Skeletal muscle cell (primary cell): ENCODE measurements at places on chromosomes 12 and 14.

- DNase-seq = no peak
Measured at GRCh38 chr12:125303337-125303736, 238.1 kb downstream of the AACS start.

DNA sequence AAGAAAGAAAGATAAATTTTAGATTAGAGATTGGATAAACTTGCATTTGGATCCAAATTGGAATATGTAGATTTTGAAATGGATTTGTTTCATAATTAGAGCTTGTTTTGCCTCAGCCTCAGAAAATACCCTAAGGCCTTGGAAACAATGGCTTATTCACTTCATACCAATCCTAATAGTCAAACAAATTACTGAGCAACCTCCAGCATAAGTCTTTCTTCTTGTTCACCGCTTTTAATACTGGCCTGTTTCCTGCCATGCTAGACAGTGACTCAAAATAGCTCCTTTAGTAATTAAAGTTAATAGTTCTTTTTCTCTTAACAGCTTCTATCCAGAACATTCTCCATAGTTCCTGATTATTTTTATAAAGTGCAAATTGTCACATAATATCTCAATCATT, 110.9 kb upstream of the DNM1L start:
- peak; percentile 60 for DNase-seq

- no peak for DNase-seq
Measured at GRCh38 chr12:11106288-11106687, 14.2 kb upstream of the TAS2R43 start.

DNA sequence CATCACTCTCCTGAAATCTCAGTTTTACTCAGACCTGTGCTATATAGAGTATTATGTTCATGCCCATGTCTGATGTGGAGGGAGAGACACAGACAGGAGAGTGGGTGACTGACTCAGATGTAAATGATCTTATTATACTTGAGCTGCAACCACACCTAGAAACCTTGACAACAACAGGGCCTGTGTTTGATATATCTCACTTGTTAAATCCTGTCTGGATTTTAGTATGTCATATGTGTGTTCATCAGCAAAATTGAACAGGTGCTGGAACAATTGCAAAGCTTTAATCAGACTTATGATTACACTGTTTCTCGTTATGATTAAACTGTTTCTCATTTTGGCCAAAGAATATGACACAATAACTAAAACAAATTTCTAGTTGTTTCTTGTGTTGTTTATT, 37.7 kb downstream of the DIP2B start:
- DNase-seq = no peak

DNA sequence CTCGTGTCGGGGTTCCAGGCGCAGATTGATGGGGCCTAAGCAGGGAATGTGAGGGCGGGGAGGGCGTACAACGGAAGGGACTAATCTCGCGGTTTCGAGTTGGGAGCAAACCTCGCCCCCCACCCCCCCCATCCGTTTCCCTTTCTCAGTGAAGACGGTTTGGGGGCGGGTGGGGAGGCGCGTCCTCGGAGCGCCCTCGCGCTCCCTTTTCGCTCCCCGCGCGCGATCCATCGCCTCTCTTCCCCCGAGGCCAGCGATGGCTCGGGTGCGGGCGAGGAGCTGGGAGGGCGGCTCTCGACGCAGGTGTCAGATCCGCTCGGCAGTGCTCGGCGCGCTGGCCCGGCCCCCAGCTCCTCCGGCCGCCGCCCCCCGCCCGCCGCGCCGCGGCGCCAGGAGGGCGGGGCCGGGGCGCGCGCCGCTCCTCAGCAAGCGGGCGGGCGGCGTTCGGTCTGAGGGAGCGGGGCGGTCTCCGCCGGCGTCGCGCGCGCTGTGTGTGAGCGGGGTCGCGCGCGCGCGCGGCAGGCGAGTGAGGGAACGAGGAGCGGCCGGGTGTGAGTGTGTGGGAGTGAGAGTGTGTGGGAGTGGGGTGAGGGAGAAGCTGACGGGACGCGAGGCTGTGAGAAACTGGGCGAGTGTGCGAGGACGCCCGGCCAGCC, at the start of gene RIMKLB:
RIMKLB (plus strand) TSS at position 516 of the 656 bp plus-strand sequence. CDS start 15,876 bp downstream, outside the sequence.
- DNase-seq = no peak

- DNase-seq = no peak
Measured at GRCh38 chr14:22699801-22700564, 55.8 kb upstream of the OR6J1 start.

DNA sequence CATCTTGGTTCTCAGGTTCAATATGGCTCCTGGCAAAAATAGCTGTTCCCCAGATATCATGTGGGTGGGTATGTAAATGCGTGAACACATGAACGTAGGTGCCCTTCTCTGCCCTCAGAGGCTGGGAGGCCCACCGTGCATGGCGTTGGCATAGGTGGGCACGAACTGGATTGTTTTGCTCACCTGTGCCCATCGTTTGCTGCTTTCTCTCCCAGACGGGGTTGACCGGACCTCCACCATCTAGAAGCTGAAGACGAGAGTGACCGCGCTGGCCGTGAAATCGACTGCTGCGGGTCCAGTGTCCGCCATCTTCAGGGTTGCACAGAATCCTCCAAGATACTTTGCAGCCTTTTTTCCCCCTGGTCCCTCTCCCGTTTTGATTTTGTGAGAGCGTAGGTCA, 113.9 kb downstream of the GCH1 start:
- DNase-seq = no peak

DNA sequence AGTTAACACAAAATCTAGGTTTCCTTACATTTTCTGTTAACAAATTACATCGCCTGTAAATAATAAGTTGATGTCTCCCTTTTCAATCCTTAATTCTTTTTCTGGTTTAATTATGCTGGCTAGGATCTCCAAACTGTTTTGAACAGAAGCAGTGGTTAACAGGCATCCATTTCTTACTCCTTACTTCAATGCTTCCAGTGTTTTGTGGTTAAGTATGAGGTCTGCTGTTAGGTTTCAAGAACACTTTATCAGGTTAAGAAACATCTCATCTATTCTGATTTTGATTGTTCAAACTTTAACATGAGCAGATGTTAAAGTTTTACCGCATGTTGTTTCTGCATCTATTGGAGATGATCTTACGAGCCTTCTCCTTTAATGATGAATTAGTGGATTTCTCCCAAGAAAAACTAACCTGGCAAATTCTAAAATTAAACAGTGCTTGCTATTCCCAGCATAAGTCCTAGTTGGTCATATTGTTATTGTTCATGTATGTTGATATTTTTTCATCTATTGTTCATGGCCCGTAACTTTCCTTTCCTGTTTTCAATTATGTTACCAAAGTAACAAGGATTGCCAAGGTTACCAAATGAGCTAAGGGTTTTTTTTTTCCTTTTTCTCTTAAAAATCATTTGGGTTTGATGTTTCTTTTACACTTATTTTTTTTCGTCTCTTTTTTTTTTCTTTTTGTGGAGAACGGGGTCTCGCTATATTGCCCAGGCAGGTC, 33.4 kb downstream of the POLE start:
- DNase-seq = no peak

DNA sequence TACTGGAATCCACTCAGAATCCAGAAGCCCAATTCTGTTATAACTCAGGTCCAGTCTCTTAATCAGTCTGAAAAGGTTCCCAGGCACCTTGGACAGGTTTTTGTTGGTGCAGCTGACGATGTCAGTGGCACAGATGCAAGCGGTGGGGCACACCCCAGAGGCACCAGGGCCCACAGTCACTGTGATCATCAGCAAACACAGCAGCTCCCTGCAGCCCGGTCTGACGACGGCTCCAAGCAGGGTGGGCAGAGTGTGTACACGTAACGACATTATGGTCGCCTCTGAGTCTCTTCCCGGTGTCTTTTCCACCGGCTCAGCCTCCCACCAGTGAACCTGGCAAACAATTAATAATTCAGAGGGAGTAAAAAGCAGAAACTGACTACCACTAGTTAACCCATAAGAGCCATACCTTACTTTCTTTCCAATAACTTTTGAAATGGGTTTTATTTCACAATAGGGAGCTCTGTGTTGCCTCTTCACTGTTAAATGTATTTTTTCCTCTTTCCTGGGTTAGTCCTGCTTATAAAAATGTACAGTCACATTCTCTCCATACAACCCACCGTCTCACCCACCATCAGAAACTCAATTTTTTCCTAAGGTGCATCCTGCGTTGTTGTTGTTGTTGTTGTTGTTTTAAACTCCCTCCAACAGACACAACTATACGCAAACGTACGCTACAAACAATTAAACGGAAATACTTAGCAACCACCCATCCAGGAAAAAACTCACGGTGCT, 521 bp upstream of the PCED1B start:
- DNase-seq = no peak

DNA sequence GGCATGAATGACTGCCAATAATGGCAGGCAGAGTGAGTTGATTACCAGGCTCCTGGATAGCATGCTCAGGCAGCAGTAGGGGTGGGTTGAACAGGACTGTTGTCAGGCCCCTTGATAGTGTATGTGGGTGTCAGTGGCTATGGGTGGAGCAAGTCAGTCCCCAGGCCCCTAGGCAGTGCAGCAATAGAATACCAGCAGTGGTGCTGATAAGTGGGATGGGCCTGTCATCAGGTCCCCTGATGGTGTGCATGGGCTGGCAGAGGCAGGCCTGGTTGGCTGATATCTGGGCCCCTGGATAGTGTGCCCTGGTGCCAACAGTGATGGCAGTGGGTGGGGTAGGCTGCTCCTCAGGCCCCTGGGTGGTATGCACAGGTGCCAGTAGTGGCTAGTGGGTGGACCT, 32.4 kb downstream of the SMCO2 start:
- DNase-seq = no peak

GRCh38 chr12:120301962-120302815, at the start of gene SIRT4:
Gene SIRT4 (plus strand): TSS chr12:120302321. CDS start chr12:120303562, 1,241 bp downstream.
- peak; percentile 73 for DNase-seq

GRCh38 chr12:24630446-24630845, 318.5 kb downstream of the BCAT1 start:
- DNase-seq = no peak

- DNase-seq = no peak
Measured at GRCh38 chr14:49056021-49056420, 530.2 kb downstream of the RPS29 start.

DNA sequence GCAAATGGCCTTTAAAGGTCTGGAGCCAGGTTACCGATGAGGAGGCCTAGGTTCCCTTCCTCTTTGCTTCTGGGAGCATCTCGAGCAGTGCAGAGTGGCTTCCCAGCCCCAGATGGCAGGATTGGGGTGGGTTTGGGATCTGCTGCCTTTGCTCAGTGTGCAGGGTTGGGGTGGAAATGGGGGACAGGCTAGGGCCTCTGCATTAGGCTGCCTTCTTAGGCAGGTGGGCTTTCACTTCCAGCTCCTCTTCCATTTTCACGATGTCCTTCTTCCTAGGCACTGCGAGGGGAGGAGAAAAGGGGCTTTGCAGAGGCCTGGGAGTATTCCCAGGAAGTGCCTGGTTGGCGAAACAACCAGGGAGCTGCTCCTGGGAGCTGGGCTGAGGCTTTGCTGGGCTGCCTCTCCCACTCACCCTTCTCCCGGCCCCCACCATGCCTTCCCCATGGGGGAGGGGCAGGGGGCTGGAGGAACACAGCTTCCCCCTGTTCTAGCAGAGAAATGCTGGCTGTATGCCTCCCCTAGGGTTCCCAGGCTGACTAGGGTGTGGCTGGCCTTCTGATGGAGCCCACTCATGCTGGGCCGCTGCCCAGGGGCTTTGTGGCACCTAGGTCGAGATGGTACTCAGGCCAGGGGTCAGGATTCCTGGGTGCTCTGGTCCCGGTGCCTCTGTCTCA, 2.4 kb downstream of the NR4A1 start:
- no peak for DNase-seq

DNA sequence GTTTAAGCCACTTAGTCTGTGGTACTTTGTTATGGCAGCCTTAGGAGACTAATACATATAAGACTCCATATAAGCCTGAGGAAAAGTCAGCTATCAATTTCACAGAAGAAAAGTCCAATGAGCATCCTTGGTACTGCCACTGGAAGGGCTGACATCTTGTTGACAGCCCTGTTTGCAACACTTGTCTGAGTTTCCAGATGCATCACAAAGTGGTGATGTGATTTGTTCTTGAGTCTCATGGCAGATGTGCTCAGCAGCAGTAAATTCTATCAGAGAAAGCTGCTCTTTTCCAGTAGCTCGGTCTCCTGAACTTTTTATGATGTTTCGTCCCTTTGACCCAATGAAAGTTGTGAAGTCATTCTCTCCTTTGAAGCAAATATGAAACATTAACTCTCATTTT, 54.3 kb downstream of the STON2 start:
- DNase-seq = no peak

DNA sequence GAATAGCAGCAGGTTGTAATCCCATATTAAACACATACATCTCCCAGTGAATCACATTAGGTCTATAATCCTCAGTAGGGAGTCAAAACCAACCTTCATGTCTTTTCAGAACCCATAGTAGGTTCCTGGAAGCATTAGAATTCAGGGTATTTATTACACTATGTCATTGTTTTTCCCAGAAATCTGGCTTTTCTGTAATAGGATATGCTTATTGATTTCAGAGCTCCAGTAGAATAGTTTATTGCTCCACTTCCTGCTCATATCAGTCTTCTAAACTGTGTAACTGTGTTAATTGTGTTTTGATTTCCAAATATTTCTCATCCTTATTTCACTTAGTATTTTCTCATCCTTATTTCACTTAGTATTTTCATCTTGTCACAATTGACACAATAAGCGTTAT, 268.0 kb downstream of the CCDC59 start:
- no peak for DNase-seq

GRCh38 chr14:74794947-74795346, 31.8 kb downstream of the YLPM1 start:
- no peak for DNase-seq

- no peak for DNase-seq
Measured at GRCh38 chr14:89012282-89013097, 188.0 kb downstream of the TTC8 start.

GRCh38 chr12:92183575-92183974, 37.9 kb upstream of the BTG1 start:
- no peak for DNase-seq

DNA sequence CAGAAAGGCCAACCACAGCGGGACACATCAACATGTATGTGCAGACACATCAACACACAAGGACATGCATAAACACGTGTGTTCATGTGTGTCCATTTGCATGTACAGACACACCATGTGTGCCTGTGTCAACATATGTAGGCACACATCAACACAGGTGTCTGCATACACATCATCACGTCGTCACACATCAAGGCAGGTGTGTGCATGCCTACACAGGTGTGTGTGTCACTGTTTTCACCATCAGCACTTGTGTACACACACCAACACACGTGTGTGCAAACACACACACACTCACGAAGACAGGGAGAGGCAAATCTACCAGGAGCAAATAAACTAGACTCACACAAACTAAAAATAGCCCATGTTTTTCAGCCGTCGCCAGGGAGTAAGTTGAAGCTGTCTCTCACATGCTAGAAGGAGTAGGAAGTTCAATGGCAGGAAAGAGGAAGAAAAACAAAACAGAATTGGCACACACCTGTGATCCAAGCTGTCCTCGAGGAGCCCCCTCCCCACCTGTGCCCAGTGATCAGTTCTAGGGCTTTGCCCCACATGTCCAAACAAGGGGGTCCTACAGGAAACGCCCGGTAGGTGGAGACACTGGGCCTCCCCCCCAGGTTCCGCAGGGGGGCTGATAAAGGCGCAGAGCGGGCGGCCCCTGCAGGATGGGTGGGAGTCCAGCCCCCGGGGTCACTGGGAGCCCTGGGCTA, 7.4 kb downstream of the SCARB1 start:
- DNase-seq = no peak

GRCh38 chr14:42224053-42224888, 617.6 kb downstream of the LRFN5 start:
- DNase-seq = peak; percentile 30
